ENCODE measurements at places on chromosomes 11 and 22.

DNA sequence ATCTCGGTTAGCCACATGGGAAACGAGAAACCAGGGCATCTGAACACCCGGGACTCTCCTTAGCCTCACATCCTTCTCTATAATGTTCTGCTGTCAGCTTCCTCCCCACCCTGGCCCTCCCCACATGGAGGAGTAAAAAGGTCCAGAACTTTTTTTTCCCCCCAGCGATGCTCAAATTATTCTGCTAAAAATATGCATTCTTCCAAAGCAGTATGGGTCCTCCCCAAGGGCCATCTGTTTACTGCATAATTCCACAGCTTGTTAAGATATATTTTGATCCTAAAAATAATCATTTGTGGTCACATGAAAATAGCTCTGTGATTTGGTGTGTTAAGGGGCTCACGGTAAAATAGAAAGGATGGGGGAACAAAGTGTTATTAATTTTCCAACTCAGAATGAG is 281.5 kb upstream of the NARS2 start:
- DNase-seq: no peak

DNA sequence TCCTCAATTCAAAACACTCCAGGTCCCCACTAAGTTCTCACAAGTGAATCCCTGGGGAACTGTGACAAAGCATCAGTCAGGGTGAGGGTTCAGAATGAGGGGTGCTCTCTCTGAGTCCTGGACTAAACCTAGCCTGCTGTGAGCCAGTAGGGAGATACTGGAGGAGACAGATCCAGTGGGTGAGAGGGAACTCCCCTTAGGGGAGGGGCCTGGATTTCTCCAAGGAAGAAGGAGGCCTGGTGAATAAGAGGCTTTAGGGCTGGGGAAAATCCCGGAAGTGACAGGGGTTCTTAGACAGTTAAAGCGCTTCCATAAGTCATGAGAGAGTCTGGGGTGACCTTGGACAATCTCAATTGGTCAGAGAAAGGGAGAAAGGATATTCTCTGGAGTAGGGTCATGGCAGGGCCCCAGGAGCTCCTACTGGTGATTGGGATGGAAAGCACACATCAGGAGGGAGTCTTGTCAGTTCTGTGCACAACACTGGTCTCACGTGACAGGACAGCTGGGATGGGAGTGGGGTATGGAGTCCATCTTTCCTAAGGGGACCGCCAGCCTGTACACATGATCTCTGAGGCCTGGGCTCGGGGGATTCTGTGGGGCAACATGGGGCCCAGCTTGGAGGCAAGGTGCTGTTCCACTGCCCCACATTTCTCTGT is 1.5 kb downstream of the TBC1D10A start:
- DNase-seq: no peak

DNA sequence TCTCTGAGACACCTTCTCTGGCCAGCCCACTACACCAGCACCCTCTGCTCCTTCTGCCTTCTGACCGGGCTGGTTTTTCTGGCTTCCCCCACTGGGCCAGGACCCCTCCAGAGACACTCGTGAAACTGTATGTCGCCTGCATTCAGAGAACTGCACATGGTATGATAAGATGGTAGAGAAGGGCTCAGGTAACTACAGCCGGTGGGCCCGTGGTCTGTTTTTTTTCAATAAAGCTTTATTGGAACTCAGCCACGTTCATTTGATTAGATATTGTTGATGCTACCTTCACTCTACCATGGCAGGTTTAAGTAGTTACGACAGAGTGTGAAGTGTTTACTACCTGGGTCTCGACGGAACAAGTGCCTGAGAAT is 514.0 kb downstream of the TBC1D22A start:
- no peak for DNase-seq

GRCh38 chr22:29265929-29266328 is 1.9 kb downstream of the RHBDD3 start:
- DNase-seq: no peak

DNA sequence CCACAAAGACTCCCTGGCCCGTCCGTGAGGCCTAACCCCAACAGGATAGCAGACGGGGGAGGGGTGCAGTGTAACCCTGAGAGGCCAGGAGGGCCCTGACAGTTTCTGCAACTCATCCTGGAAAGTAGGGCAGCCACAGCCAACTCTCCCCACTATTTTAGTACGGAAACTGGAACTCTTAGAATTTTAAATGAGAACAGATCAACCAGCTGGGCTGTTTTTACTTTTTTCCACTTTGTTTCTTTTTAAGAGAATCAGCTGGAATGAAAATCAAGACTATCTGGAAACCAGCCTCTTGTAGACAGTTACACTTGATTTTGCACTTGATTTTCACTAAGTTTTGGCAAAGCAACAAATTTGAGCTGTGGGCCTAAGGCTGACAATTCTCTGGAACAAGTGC is 42.7 kb upstream of the NRIP3 start:
- no peak for DNase-seq

DNA sequence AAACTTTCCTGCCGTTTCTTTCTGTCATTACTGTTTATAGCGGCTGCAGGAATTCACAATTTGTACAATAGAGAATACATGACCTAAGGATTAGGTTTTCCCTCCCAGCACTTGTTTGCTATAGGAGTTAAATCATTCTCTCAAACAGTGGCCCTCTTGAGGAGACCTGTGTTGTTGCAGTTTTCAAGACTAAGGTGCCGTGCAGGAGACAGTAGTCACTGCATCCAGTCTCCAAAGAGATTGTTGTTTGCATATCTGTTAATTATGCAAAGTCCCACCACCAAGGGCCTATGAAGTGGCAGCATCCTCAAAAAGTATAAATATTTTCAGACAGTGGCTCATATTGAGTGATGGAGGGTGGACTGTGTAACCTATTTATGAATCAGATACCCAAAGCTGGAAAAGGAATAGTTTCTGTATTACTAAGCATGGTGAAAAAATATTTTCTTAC is 2.3 kb downstream of the PRSS23 start:
- DNase-seq: no peak

DNA sequence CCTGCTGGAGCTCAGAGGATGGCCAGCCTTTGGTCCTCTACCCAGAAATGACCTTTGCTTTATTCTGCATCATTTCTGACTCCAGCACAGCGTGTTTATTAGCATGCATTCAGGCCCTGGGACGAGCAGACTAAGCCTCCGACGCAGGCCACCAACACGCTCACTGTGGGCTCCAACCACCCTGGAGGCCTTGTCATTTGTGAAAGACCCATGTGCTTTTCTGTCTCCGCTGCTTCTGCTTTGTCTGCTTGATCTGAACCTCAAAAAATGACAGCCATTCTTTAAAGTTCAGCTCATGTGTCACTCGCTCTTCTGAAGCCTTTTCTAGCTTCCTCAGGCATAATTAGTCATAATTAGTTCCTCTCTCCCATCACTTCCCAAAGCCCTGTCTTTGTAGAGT is 109.1 kb upstream of the TIMP3 start:
- no peak for DNase-seq

- DNase-seq: no peak
These were observed 526.1 kb downstream of the MIAT start for GRCh38 chr22:27183474-27183873.

- DNase-seq: no peak
These were observed 83.2 kb downstream of the ATXN10 start for GRCh38 chr22:45754822-45755221.

DNA sequence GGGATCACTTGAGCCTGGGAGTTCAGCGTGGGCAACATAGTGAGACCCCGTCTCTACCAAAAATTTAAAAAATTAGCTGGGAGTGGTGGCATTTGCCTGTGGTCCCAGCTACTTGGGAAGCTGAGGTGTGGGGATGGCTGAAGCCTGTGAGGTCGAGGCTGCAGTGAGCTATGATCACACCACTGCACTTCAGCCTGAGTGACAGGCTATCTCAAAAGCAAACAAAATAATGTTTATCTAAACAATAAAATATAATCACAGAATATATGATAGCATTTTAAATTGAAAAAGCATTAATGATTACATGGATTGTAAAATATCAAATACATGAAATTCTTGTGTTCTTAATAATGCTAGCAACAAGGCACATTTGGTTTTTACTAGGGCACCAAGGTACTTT is 2.7 kb downstream of the BEST1 start:
- no peak for DNase-seq

- DNase-seq: no peak
These were observed 3.4 kb upstream of the APOA1 start for GRCh38 chr11:116840746-116841296.

DNA sequence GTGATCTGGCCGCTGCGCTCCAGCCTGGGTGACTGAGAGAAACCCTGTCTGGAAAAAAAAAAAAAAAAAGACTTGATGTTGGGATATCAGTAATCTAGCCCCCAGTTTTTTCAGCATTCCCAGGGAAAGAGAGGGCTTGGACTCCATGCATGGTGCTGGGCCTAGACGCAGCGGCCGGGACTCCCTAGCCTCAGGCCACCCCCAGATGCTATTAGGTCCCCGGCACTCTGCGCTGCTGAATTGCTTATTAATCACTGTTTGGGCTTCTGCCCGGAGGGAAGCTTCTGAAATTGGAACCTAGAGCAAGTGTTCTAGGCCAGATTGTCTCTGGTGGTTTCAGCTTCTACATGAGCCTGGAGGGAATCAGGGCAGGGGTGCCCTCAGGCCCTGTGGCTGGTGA is 39.0 kb downstream of the SLCO2B1 start:
- no peak for DNase-seq

DNA sequence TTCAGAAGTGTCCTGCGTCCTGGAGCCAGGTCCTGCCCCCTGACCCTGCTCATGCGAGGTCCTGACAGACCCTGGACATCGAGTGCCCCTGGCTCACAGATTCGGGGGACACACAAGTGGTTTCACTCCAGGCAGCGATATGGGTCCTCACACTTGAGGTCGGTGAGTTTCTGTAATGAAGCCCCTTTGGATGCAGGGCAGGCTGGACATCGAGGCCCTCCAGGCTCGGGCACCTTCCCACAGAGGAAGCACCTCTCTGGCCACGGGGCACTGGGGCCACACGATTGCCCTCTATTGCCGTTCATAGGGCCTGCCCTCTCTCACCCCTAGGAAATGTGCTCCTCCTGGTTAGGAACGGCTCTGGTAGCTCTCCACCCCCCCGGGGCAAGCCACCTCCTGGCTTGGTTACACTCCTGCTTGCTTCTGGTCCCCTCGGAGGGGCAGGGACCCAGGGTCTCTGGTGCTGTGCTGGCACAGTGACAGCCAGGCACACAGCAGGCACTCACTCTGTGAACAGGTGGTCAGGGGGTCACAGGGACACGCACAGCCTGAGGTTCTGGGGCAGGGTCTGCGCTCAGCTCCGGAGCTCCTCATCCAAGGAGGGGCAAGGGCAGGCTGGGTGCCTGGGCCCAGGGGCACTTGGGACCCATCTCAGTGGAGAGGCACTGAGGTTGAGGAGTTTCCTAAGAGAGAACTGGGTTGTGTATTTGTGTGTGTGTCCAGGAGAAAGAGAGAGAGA is 907.7 kb downstream of the BRD1 start:
- no peak for DNase-seq

- DNase-seq: no peak
These were observed 706.9 kb upstream of the LUZP2 start for GRCh38 chr11:23789938-23790371.

DNA sequence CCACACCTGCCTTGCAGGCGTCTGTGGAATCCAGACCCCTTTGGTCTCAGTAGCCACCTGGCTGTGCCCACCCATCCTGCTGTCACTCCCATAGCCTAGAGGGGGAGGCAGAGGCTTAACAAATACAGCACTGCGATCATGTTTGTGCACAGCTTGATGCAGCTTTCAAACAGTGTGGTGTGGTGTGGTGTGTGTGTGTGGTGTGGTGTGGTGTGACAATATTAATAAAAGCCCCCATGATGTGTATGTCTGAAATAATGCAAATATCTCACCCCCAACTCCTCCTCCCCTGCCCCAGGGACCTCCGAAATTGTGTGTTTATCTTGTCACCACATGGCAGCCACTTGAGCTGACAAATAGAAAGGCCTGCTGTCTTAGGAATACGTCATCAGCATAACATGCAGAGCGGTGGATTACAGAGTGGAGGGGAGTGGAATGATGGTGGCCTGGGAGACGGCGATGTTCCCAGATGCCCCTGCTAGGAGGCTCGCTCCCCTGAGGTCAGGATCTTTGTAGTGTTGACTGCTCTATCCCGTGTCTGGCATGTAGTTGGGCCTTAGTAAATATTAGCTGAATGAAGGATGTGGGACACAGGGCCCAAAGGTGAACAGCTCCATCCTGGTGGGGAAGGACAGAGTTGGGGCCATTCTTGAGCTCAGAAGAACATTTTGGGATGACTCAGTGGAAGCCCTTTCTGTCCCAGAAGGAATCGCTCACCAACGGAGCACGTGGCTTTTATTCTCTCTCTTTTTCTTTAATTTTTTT is 2.8 kb downstream of the PDXP start:
- no peak for DNase-seq

- DNase-seq: no peak
These were observed 376.0 kb downstream of the CADM1 start for GRCh38 chr11:115128226-115128625.

DNA sequence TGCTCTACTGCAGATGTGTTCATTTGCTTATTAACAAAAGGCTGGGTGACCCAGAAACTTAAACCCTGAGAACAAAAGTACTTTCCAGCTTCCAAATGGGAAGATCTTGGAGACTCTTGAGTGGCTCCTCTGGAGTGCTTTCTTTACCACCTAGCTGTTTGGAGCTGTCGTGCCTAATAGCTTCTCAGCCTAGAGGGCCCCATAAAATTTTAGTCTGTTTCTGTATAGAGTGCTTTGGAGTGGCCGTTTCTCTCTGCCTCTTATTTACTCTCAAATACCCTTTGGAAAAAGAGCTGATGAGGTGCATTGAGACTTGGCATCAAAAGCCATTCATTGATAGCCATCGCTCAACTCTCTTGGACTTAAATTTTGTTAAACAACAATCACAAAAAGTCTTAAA is 50.7 kb downstream of the ZNRF3 start:
- no peak for DNase-seq

DNA sequence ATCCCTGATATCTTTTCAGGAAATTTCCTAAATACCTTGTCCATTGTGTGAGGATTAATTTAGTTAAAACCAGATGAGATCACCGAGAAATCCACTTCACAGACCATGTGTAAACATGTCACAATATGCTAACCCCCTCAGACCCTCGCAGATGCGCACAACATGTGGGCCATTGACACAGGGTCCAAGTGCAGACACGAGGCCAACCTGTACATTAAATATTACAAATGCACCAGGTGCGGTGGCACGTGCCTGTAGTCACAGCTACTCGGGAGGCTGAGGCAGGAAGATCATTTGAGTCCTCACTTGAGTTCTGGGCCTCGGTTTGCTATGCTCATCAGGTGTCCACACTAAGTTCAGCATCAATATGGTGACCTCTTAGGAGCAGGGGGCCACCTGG is 9.9 kb upstream of the TMPRSS4 start:
- no peak for DNase-seq
